MV-4-11 (cell line): ENCODE measurements at places on chromosomes 5 and 9.

GRCh38 chr5:173330338-173331206, 2.4 kb upstream of the STC2 start:
- DNase-seq, result no peak

DNA sequence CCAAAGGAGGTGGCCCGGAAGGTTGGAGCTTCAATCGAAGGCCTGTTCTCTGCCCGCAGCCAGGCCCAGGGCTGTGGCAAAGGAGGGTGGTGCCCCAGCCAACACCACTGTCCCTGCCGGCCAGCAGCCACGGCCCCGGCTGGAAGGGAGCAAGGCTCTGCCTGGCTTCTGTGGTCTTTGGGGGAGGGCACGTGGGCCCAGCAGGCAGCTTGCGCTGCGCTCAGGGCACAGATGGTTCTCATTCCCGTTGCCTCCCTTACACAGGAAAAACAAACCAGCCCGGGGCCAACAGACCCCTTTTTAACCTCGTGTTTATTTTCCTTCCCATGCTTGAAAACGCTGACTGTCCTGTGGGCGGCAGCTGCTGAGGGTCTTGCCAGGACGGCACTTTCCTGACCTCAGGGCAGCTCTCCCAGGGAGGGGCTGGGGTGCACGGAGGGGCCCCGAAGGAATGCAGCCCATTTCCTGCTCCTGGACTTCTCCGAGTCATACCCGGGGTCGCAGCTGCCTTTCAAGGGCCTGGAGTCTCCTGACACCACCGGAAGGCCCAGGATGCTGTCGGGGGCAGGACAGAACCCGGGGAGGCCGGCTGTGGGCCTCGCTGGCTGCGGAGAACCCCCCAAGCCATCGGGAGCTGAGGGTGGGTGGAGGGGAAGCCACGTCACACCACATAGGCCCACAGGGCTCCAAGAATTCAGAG, 1.1 kb upstream of the GPSM1 start:
- DNase-seq, result no peak

GRCh38 chr5:64838376-64838775, 69.6 kb downstream of the CWC27 start:
- DNase-seq, result no peak

DNA sequence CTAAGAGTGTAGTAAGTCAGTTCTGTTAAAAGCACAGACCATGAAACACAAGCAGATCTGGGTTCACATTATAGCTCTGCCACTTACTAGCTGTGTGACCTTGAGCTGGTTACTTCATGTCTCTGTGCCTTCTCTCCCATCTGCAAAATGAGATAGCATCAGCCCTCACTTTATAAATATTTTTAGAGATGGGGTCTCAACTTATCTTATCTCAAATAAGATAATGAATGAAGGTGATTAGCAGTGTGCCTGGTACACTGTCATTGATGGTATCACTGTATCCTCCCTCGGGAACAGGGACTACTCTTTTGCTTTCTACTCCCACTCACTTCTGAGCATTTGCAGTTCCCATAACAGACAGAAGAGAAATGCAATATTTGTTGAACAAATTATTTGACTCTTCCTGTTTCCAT, 52.4 kb downstream of the GALNT10 start:
- no peak for DNase-seq

GRCh38 chr9:96318921-96319565, 17.1 kb upstream of the HSD17B3 start:
- DNase-seq, result peak; percentile 95

- DNase-seq, result no peak
Measured at GRCh38 chr5:173726846-173727557, 110.6 kb upstream of the BOD1 start.

- DNase-seq, result no peak
Measured at GRCh38 chr9:87546704-87547103, 49.0 kb downstream of the DAPK1 start.

DNA sequence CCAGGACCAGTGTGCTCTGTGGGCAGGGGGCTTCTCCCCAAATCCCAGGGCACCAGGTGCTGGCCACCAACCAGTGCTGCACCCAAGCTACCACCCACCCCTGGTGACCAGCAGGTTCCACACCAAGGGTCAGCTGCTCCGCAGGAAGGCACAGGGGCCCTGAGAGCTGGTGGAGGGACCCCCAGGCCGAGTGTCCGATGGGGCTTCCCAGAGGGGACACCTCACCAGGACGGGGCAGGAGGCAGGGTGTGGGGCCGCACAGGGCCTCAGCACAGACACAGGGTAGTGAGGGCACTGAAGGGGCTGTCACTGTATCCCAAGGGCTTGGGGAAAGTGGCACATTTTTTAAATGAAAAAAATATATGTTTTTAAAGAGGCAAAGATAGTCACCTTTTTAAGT, 18.1 kb downstream of the LCN9 start:
- no peak for DNase-seq

GRCh38 chr5:164235300-164235891, 730.0 kb downstream of the MAT2B start:
- no peak for DNase-seq

GRCh38 chr9:72089451-72090130, 29.2 kb upstream of the C9orf57 start:
- DNase-seq, result no peak

GRCh38 chr9:109497226-109498153, 617 bp downstream of the PTPN3 start:
- no peak for DNase-seq

- no peak for DNase-seq
Measured at GRCh38 chr9:79774356-79774755, 202.6 kb downstream of the TLE4 start.

DNA sequence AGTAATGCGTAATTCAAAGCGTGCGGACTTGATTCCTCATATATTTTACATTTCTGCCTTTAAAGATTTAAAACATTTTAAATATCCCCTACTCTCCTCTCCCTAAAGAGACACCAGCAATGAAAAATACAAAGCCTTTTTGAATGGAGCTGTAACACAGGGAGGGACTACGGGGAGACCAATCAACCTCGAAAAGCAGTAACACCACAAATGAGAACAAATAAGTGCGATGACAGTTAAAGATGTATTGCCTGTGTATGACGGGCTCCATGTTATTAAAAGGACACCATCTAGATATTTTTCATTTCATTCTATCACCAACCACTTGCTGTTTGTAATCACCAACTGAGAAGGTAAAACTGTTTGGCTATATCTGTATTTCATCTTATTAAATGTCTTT, 230.3 kb upstream of the TBCA start:
- DNase-seq, result no peak

GRCh38 chr9:134314950-134315715, 11.1 kb upstream of the RXRA start:
- no peak for DNase-seq

DNA sequence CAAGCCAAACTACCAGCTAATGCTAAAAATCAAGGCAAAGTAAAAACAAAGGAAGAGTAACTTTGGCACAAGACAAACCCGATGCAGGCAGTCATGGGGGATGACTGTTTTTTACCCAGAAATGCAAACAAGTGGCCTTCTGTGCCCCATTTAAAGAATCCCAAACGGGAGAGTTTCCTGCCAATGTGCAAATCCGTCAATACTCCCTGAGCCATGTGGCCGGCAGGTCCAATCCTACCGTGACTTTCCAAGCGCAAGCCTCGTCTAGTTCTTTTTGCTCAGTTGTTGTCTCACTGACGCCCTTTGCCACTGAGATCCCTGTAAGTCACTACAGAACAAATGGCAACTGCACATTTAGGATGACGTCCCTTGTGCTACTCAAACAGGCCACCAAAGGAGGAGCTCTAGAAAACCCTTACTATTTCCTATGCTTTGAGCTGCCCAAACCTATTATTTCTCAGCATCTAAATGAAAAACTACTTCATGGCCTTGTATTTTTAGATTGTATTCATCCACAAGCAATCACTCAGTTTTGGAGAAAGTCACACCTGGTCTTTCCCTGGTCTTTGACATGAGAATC, 43.4 kb downstream of the OTULIN start:
- no peak for DNase-seq

- no peak for DNase-seq
Measured at GRCh38 chr5:118015511-118015910, 972.8 kb downstream of the DTWD2 start.

GRCh38 chr5:103435136-103435889, 127.3 kb downstream of the NUDT12 start:
- no peak for DNase-seq

- DNase-seq, result no peak
Measured at GRCh38 chr5:79333852-79334557, 98.1 kb downstream of the JMY start.
